ENCODE measurements at places on chromosomes 3 and 15. TPM values are rescaled to one million over a fixed set of nuclear protein-coding genes. Genes with fewer than 3 reads are reported as not detected.

TUSC7 gene
- not detected for total RNA-seq

IQCF5 gene
- not detected for total RNA-seq

MGLL gene
- total RNA-seq, result 25.3 TPM

CD200 gene
- total RNA-seq, result 0.44 TPM

ADGRG7 gene
- not detected for total RNA-seq

Measured in MCF 10A (cell line).